ENCODE measurements at places on chromosomes 7 and 10.

- H3K4me3 ChIP-seq = no peak overlapping the region
- H3K27ac ChIP-seq = no peak overlapping the region
- H3K36me3 ChIP-seq = peaks cover 21% of the 10 kb centered on the region
- H3K4me1 ChIP-seq = peaks cover 12% of the 10 kb centered on the region
These were observed 81.5 kb downstream of the RTKN2 start for GRCh38 chr10:62186999-62187675.

DNA sequence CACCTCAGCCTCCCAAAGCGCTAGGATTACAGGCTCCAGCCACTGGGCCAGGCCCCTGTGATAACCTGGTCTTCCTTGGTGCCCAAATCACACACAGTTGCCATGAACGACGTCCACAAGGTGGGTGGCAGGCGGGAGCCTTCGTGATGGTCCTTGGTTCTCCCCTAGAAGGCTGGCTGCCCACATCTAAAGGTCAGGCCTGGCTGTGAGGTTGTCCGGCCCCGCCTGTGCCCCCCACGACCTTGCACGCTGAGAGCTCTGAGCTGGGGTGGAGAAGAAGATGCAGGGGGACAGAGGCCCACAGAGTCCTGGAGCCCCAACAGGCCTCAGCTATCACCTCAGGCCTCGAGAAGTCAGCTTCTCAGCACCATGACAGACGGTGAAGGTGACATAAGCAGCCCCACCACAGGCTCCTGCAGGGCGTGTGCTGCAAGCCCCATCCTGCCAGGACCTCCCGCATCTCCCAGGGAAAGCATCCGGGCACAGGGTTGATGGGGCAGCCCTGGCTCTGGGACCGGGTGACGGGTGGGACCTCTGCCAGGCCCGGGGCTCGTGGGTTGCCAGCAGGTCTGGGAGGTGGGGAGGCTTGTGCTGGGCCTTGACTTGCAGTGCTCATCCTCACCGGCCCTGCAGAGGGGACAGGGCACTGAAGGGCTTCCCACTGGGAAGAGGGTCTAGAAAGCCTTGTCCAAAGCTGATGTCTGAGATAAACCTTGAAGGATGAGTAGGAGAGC, 217.4 kb downstream of the WDR37 start:
- H3K27ac ChIP-seq = no peak overlapping the region
- DNase-seq = no peak
- peaks cover 2% of the 10 kb centered on the region for H3K27me3 ChIP-seq
- peaks cover 4% of the 10 kb centered on the region for H3K4me1 ChIP-seq
- H3K36me3 ChIP-seq = no peaks in the 10 kb centered on the region

DNA sequence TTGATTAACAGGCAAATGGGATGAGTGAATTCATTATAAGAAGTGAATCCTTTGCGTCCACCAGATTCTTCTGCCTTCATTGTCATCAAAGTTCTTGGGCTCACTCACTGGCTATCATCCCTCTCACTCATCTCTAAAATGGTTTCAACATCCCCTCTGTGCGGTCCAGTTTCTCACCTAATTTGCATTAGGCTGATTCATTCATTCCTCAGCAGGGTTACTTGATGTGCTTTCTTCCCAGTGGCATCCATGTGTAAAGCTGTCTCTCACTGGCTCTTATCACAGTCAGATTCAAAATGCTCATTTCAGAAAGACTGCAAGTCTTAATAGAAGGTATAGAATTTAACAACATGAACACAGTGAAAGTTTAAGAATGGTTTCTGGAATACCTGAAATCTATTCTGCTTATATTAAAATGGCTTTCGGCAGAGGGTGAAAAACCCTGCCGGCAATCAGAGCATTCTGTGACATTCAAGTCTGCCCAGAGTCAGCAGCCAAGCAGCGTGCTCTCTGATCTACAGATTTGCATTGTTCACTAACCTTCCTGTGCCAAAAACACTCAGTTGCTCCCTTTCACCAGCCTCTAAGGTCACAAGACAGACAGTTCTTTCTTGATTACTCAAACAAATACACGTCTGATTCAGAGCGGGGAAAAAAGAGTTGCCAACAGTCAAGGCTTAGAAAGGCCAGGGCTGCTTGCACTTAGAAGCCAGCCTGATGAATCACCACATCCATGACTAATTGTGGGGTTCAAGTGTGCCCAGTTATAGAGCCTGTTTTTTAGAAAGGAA, 106.7 kb downstream of the TES start:
- peak overlapping the region; percentile 57 for H3K27ac ChIP-seq
- no peaks in the 10 kb centered on the region for H3K27me3 ChIP-seq
- peaks cover 4% of the 10 kb centered on the region for H3K36me3 ChIP-seq
- DNase-seq = peak; percentile 17
- peaks cover 29% of the 10 kb centered on the region for H3K4me1 ChIP-seq

DNA sequence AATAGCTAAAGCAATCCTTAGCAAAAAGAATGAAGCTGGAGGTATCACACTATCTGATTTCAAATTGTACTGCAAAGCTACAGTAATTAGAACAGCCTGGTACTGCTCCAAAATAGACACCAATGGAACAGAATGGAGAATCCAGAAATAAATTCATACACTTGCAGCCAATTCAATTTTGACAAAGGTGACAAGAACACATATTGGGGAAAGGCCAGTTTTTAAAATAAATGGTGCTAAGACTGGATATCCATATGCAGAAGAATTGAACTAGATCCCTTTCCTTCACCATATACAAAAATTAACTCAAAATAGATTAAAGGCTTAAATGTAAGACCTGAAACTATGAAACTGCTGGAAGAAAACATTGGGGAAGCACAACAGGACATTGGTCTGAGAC, 748.5 kb downstream of the DNAJB9 start:
- no peaks in the 10 kb centered on the region for H3K4me1 ChIP-seq
- H3K36me3 ChIP-seq = no peaks in the 10 kb centered on the region
- DNase-seq = no peak
